ENCODE measurements at places on chromosomes 3 and 15. TPM values are rescaled to one million over a fixed set of nuclear protein-coding genes. Genes with fewer than 3 reads are reported as not detected.

SMCO1 gene
- not detected for total RNA-seq

TM4SF4 gene
- total RNA-seq = not detected

CEP19 gene
- 6.2 TPM for total RNA-seq

RHOV gene
- total RNA-seq = 0.41 TPM

ARHGEF26 gene
- 7.1 TPM for total RNA-seq

TMEM207 gene
- total RNA-seq = not detected

All from H4 (cell line).